ENCODE measurements at places on chromosomes 4 and X.

GRCh38 chrX:20595928-20596575, 329.3 kb upstream of the RPS6KA3 start:
- no peaks in the 10 kb centered on the region for H3K36me3 ChIP-seq
- H3K27ac ChIP-seq = no peak overlapping the region
- H3K4me1 ChIP-seq = no peaks in the 10 kb centered on the region
- no peak overlapping the region for H3K4me3 ChIP-seq
- H3K27me3 ChIP-seq = no peaks in the 10 kb centered on the region

DNA sequence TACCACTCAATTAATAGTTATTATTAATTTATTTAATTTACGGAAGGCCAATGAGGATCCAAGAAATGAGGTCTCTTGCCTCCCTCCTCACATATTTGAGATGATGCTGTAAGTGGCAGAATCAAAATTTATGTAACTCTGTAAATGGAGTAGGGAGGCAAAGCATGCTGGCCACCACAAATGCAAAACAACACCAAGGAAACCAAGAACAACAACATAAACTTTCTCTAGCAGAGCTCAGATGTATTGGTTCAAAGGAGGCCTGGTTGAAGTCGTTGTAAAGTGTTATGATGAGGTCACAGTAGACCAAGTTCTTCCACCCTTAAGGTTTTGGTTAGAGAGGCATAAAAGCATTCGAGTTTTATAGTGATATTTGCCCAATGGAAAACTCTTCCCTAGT, 194.8 kb upstream of the FAT1 start:
- no peaks in the 10 kb centered on the region for H3K4me1 ChIP-seq
- H3K36me3 ChIP-seq = no peaks in the 10 kb centered on the region
- no peak for DNase-seq
- H3K27ac ChIP-seq = no peak overlapping the region
- no peak overlapping the region for H3K4me3 ChIP-seq

DNA sequence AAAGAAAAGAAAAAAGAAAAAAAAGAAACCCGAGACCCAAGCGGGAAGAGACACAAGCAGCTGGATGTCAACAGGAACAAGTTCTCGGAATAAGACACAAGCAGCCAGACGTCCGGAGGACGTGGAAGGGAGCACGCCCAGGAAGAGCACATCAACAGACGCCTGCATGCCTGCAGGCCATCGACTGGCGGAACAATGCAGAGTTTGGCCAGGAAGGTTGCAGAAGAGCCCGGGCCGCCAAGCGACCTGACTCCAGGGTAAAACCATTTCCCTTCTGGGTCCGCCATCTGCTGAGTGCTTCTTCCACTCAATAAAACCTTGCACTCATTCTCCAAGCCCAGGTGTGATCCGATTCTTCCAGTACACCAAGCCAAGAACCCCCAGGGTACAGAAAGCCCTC, 95.6 kb upstream of the PRR32 start:
- H3K27me3 ChIP-seq = no peaks in the 10 kb centered on the region
- no peak for DNase-seq
- H3K36me3 ChIP-seq = no peaks in the 10 kb centered on the region
- H3K27ac ChIP-seq = no peak overlapping the region
- no peaks in the 10 kb centered on the region for H3K4me1 ChIP-seq

GRCh38 chr4:185011408-185011807, 6.9 kb upstream of the HELT start:
- no peak overlapping the region for H3K27ac ChIP-seq
- no peaks in the 10 kb centered on the region for H3K27me3 ChIP-seq
- DNase-seq = no peak
- no peak overlapping the region for H3K4me3 ChIP-seq
- H3K4me1 ChIP-seq = no peaks in the 10 kb centered on the region

DNA sequence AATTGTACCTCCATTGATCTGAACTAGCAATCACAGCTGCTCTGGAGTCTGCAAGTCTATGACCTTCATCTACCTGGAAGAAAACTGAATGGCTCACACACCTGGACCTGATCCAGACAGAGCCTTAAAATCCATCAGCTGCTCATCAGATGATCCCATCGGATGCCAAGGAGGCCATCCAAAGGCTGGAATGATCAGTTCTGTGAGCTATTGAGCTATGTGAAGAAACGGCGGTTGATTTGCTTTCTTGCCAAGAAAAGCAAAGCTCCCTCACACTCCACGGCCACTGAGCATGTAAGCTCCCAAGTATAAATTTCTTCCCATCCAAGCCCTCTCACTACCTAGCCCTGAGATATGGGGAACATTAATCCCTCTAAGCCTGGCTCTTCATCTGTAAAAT, 63.1 kb downstream of the RELL1 start:
- no peaks in the 10 kb centered on the region for H3K27me3 ChIP-seq
- H3K4me3 ChIP-seq = no peak overlapping the region
- no peaks in the 10 kb centered on the region for H3K36me3 ChIP-seq
- DNase-seq = no peak

- no peak overlapping the region for H3K27ac ChIP-seq
- H3K4me1 ChIP-seq = no peaks in the 10 kb centered on the region
- no peaks in the 10 kb centered on the region for H3K27me3 ChIP-seq
- H3K4me3 ChIP-seq = no peak overlapping the region
Measured at GRCh38 chr4:11467931-11468330, 39.2 kb upstream of the HS3ST1 start.

GRCh38 chr4:101306225-101306624, 41.1 kb downstream of the PPP3CA start:
- H3K27ac ChIP-seq = no peak overlapping the region
- no peaks in the 10 kb centered on the region for H3K36me3 ChIP-seq
- H3K4me3 ChIP-seq = no peak overlapping the region

DNA sequence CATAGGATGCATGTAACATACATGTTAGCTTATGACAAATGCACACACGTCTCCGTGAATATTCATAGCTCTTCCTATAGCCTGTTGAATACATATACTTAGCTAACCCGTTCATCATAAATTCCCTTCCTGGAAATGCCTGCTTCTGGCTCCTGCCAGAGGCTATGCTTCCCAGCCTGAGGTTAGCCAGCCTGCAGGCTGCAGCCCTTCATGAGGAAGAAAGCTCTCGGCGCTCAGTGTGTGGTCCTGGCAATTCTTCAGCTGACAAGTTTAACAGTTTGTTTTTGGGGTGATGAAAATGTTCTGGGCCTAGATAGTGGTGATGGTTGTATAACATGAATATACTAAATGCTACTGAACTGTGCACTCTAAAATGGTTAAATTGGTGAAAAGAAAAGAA, 48.8 kb upstream of the MAN2B2 start:
- no peaks in the 10 kb centered on the region for H3K36me3 ChIP-seq
- H3K27ac ChIP-seq = no peak overlapping the region
- H3K4me1 ChIP-seq = no peaks in the 10 kb centered on the region
- no peak for DNase-seq

DNA sequence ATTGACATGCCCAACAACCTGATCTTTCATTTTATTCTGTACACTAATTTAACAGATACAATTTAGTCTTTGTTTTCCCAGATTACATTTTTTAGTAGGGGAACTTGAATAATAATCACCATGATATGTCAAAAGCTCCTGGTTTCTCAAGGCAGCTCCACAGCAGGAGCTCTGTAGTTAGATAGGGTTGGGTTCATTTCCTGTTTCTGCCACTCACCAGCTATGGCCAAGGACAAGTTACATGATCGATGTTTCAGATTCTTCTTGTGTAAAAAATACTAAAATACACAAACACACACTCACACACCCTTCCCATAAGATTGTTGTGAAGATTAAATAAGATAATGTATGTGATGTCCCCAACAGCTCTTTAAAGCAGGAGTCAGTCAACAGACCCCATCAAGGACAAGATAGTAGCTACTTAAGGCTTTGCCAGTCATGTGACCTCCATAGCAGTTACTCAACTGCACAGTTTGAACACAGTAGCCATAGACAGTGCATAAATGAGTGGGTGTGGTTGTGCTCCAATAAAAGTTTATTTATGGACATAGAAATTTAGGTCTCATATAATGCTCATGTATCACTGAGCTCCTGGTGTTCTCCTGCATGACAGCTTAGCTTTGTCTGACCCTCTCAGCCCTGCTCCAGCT, 18.4 kb downstream of the GUCY1A1 start:
- H3K27ac ChIP-seq = no peak overlapping the region
- H3K36me3 ChIP-seq = no peaks in the 10 kb centered on the region
- no peaks in the 10 kb centered on the region for H3K4me1 ChIP-seq
- no peaks in the 10 kb centered on the region for H3K27me3 ChIP-seq

DNA sequence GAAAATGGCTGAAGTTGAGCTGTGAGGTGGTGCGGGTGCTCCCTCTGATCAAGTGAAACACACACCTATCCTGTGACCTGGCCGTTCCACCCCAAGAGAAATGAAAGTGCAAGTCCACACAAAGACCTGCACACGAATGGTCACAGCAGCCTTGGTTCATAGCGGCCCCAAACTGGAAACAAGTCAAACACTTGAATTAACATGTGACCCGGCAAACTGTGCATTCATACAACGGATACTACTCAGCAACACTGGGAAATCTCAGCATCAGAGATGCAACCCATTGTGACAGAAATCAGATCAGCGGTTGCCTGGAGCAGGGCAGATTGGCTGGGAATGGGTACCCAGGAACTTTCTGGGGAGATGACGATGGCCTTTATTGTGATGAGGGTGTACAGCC, 7.6 kb downstream of the G6PD start:
- no peak for DNase-seq
- no peak overlapping the region for H3K4me3 ChIP-seq
- no peaks in the 10 kb centered on the region for H3K36me3 ChIP-seq
- no peak overlapping the region for H3K27ac ChIP-seq
- no peaks in the 10 kb centered on the region for H3K27me3 ChIP-seq
- H3K4me1 ChIP-seq = peaks cover 17% of the 10 kb centered on the region

DNA sequence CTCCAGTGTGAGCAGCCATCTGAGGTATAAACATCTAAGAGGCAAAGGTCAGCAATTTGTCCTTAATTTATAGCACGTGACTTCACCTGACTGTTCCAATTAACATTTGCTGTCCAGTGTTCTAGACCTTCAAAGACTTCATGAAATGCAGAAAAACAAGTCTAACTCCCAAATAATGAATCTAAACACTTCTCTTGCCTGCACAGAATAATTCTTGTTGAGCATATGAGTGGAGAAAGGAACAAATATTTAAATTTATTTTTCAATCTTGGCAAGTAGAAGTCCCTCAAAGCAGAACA, 12.0 kb downstream of the RFC1 start:
- H3K4me1 ChIP-seq = peaks cover 5% of the 10 kb centered on the region
- no peak for DNase-seq
- no peak overlapping the region for H3K27ac ChIP-seq
- peak overlapping the region; percentile 11 for H3K4me3 ChIP-seq
- H3K27me3 ChIP-seq = no peaks in the 10 kb centered on the region
- no peaks in the 10 kb centered on the region for H3K36me3 ChIP-seq

DNA sequence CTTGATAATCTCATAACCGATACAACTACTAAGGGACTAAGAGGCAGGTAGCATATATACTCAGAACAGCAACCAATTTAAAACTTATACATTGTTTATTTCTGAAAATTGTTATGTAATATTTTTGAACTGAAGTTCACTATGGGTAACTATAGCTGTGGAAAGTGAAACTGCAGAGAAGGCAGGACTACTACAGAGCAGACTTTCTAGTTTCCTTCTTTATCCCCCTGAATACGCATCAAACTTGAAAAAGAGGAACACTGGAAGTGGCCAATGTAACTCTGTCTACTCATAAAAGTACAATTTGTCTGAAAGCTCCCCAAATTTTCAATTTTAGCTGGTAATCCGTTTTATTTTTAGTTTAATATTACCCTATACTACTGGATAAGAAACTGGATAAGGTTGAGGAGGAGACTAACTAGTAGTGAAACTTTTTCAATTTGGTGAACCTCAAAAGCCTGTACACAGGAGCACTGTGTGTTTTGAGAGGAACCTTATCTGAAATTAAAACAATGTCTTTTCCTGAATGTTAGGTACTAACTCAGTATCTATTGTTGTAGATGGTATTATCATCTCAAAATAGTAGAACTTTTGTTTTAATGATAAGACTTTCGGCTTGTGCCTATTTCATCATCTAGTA, 225.8 kb downstream of the GABRG1 start:
- H3K4me1 ChIP-seq = no peaks in the 10 kb centered on the region
- no peak for DNase-seq
- H3K36me3 ChIP-seq = no peaks in the 10 kb centered on the region
- no peak overlapping the region for H3K27ac ChIP-seq
- H3K4me3 ChIP-seq = no peak overlapping the region

DNA sequence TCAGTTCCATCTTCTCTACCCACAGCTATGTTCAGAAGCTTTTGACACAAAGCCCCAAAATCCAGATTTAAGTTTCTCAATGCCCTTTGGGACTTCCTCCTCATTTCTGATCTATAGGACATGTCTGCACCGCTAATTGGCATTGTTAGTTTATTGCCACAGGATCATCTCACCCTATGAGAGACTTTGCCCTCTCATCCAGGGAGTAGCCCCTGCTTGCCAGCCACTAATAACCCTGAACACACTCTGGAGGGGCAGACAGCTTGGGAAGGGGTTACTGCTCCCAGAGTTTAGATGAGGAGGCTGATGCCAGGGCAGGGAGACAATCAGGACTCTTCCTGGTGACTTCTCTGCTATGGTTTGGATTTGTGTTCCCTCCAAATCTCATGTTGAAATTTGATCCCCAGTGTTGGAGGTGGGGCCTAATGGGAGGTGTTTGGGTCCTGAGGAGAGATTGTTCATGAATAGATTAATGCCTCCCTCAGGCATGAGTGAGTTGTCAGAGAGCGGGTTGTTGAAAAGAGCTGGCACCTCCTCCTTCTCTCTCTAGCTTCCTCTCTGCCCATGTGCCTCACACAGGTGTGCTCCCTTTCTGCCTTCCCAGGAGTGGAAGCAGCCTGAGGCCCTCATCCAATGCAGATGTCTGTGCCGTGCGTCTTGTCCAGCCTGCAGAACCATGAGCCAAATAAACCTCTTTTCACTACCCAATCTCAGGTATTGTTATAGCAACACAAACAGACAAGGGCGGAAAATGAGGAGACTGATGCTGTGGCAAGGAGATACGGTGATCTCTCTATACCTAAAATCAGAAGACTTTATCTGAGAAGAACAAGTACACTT, 3.6 kb upstream of the SCARB2 start:
- H3K4me3 ChIP-seq = no peak overlapping the region
- no peaks in the 10 kb centered on the region for H3K27me3 ChIP-seq
- no peaks in the 10 kb centered on the region for H3K36me3 ChIP-seq
- no peak overlapping the region for H3K27ac ChIP-seq
- no peak for DNase-seq
- H3K4me1 ChIP-seq = peaks cover 12% of the 10 kb centered on the region

- H3K27ac ChIP-seq = no peak overlapping the region
- H3K36me3 ChIP-seq = no peaks in the 10 kb centered on the region
- no peak for DNase-seq
- no peak overlapping the region for H3K4me3 ChIP-seq
Measured at GRCh38 chr4:81235982-81236749, 21.1 kb upstream of the PRKG2 start.

- H3K27ac ChIP-seq = no peak overlapping the region
- H3K4me3 ChIP-seq = no peak overlapping the region
- H3K36me3 ChIP-seq = no peaks in the 10 kb centered on the region
- no peak for DNase-seq
Measured at GRCh38 chrX:11739776-11740175, 18.3 kb upstream of the MSL3 start.

GRCh38 chr4:101183666-101184373, 163.5 kb downstream of the PPP3CA start:
- no peaks in the 10 kb centered on the region for H3K4me1 ChIP-seq
- H3K27me3 ChIP-seq = no peaks in the 10 kb centered on the region
- no peaks in the 10 kb centered on the region for H3K36me3 ChIP-seq
